Activated T-helper 1 cell treated with Interleukin-2 at 50 U/mL for 16 hours (primary cell): ENCODE measurements at places on chromosomes 4 and X.

DNA sequence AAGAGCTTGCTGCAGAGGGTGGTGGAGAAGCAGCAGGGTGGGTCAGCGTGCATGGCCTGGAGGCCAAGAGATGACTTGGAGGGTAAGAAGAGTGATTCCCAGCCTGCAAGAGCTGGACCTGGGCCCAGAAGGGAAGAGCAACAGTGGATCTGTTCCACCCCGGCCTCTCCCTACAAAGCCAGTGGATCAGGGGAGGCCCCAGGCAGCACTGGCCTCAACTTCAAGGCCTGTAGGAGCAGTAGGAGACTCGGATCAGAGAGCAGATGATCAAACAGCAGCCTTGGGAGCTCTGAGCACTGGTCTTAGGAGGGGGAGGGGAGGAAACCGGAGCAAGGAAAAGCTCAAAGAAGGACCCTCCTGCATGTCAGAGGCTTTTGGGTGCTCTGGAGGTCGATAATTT is 7.6 kb downstream of the L1CAM start:
- DNase-seq = no peak

- DNase-seq = no peak
These were observed at the start of gene STBD1 for GRCh38 chr4:76305971-76306881. TSS of gene STBD1 (plus strand) at chr4:76306733. CDS start at chr4:76306770, 37 bp downstream.

GRCh38 chr4:54813674-54814073 is 155.9 kb downstream of the KIT start:
- no peak for DNase-seq

DNA sequence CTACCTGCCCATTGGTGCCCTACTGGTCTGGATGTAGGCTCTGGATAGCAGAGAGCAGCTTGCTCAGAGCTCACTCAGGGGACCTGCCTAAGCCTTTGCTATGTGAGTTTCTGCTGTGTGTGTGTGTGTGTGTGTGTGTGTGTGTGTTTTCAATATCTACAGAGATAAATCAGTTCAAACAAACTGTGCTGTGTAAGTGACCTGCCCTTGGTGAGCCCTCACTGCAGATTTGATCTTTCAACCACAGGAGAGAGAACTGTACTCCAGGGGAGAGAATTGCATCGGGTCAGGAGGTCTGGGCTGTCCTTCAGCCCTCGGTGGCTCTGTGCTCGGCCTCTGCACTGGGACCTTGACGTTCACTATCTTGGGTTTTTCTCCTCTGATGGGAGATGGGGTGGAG is 35.0 kb upstream of the CDKN2AIP start:
- no peak for DNase-seq

DNA sequence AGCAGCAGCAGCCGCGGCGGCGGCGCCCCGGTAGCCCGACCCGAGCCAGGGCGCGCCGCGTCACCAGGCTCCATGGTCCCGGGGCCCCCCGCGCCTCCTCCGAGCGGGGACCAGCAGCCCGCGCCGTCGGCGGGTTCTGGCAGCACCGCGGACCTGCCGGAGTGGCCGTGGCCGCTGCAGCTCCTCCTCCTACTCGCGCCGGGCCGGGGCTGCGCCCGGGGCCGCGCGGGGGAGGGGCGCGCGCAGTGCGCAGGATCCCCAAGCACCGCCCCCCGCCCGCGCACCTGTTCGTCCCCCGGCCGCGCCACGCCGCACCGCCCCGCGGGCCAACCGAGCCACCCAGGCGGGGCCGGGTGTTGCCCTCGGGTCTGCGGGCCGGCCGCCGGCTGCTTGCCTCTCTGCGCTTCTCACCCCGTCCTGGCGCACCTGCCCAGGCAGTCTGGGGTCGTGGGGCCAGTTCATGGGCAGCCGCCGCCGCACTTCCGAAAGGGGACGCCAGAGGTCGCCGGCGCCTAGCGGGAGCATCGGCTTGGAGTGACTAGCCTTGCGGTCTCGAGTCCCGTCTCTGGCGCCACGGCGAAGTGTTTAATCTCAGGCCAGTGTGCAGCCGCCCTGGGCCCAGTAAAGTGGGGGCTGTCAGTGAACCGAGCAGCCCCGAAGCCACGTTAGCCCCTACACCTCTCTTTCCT is at the start of gene SLC9A7:
TSS of gene SLC9A7 (minus strand) at position 163 of the 689 bp plus-strand sequence. CDS start at position 74, 89 bp downstream.
- DNase-seq = peak; percentile 58

- no peak for DNase-seq
These were observed 4.7 kb downstream of the PTTG2 start for GRCh38 chr4:37964734-37965457.

DNA sequence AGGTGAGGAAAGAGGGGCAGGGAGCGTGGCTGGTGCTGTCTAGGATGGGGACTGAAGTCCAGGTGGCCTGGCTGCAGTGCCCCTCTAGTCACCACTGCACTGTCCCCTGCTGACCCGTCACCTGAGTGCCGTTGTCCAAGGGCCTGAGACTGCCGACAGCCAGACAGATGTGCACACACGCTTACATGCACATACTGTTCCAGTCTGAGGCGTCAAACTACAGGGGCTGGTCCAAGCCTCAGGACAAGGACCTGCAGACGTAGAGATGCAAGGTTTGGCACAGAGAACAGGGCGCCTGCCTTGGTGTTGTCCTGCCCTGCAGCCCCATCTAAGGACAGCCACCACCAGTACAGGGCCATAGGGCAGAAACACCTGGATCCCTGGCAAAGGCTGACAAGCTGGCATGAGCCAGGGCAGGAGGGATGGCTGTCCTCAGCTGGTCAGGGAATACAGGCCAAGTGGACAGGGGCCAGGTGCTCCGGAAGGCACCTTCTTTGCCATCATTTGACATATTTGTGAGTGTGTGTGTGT is 1.7 kb downstream of the SLC2A9 start:
- no peak for DNase-seq

- no peak for DNase-seq
These were observed 351.6 kb downstream of the PCDH7 start for GRCh38 chr4:31071508-31072486.

DNA sequence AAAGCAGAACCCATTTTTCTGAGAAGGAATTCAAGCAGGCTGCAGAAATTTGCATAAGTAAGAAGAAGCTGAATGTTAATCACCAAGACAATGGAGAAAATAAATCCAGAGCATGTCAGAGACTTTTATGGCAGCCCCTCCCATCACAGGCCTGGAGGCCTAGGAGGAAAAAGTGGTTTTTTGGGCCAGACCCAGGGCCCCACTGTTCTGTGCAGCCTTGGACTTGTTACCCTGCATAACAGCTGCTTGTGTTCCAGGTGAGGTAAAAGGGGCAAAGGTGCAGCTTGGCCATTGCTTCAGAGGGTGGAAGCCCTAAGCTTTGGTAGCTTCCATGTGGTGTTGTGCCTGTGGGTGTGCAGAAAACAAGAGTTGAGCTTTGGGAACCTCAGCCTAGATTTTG is 1516.2 kb upstream of the PCDH10 start:
- DNase-seq = no peak

- no peak for DNase-seq
These were observed 20.3 kb downstream of the HUWE1 start for GRCh38 chrX:53666171-53666570.

DNA sequence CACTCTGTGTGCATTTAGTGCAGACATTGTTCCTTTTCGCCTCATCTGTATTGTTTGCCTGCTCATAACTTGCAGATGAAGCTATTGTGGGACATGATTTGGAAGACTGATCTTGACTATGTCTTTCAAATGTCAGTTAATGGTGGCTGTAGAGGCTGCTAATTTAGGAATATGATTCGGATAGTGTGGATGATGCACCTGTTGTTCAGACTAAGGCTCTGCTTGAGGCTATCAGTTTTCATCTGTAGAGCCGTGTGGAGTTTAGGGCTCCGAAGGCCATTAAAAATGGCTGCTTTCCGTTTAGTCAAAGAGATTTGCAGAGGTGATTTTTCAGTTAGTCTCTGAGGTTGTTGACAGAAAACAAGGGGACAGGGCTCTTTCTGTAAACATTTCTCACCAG is 102.0 kb downstream of the GBA3 start:
- DNase-seq = no peak

DNA sequence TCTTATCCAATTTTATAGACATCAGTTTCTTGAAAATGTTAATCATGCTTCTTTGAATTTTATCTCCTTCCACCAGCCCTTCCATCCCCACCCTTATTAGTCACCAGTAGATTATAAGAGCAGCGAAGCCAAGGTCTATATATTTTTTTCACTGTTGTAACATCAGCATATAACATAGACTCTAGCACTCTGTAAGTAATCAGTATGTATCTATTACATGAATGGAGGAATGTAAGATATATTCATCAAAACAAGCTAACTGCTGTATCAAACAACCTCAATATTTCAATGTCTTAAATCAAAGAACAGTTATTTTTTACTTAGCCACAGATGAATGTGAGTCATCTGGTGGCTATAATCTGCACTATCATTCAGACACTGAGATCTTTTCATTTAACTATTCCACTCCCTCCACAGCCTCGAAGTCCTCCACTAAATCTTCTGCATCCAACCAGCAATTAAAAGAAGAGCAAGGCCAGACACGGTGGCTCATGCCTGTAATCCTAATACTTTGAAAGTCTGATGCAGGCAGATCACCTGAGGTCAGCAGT is 178.9 kb downstream of the CENPC start:
- no peak for DNase-seq

- no peak for DNase-seq
These were observed 45.8 kb downstream of the ENOX2 start for GRCh38 chrX:130857207-130857606.

DNA sequence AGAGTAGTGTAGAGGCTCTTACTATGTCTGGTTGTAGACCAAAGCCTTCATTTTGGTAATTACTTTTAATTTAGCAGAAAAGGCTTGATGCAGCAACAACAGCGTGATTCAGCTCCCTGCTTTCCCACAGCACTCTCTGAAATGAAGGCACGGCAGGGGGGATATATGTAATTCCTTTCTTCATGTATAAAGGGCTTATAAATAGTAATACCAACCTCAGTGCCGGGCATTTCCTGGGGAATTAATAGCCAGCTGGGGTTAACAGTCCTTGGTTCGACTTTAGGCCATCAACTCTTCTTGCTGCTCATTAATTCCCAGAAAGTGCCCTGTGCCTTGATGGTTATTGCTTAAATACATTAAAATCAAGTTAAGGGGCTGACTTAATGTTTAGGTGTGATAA is 669.0 kb downstream of the ZNF674 start:
- no peak for DNase-seq

- DNase-seq = no peak
These were observed 57.8 kb downstream of the PPP1R2C start for GRCh38 chrX:42720209-42720608.

- DNase-seq = no peak
These were observed 3.0 kb downstream of the NSD2 start for GRCh38 chr4:1874201-1874600.

DNA sequence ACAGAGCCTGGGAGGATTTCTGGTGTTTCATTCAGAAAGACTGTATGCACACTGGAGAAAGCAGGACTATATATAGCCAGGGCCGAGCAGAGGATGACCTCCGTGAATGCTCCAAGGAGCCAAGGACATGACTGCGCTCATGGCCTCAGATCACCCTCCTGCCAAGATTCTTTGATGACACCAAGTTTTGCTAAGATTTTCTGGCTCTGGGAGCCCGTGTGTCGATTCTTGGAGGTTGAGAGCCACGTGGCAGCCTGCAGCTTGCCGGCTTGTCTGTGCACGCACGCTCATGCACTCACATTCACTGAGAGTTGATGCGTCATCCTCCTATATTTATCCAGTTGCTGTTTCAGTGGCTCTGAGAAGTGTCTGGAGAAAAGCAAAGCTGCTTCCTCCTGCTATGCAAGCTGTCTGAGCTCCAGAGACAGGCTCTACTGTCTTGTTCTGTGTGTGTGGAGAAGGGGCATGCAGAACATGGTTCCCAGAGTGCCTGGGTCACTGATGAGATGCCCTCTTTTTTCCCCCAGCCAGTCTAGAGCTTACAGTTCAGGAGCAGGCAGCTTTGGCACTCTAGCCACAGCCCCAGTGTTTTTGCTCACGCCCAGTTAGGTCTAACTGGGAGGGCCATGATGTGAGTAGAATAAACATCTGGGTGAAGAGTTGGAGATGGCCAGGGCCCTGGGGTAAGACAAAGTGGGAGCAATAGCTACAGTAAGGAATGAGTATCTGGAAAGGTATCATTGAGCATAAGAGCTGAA is 64.9 kb upstream of the SCOC start:
- DNase-seq = no peak

GRCh38 chrX:50609796-50610195 is 139.2 kb upstream of the DGKK start:
- DNase-seq = no peak

GRCh38 chrX:103631145-103631544 is 2.4 kb downstream of the TCEAL1 start:
- DNase-seq = no peak

DNA sequence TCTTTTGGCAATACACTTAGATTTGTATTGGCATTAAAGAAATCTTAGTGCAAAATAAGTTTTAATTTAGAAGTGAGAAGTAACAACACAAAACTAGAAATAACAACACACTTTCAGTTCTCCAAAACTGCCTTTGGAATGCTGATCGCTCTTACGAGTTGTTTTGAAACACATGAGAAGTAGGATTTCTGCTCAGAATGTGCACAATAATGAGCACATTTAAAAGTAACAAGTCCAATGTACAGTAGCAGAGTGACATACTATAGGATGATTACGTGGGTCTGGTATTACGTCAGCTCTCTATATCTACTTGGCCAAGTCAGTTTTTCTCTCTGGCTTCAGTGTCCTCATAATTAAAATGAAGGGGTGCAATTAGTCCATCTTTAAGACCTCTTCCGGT is 164.8 kb downstream of the CHM start:
- DNase-seq = no peak
